Fibroblast of the aortic adventitia (primary cell): ENCODE measurements at places on chromosomes 16 and 17.

GRCh38 chr16:81427219-81427618 is 17.4 kb upstream of the CMIP start:
- no peak for DNase-seq

DNA sequence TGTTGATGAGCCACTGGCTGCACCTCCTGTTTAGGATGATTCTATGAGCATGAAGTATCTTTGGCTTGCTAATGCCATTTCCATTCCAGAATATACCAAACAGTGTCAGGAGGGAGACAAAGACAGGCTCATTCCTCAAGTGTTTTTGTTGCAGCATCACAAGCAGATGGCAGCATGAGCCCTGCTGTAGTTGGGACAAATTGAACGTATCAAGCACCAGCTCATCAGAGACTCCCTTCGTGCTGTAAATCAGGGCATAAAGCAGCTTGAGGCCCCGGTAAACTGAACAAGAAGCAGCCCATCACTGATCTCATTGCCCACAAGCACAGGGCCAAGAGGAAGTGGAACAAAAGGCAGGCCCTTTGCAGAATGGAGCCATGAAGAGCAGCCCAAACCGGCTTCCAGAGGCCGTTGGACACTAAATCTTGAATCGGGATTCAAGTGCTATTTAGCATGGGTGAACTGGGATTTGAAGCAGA is 45.9 kb upstream of the HS3ST3A1 start:
- DNase-seq, result peak; percentile 32

- peak; percentile 85 for DNase-seq
Measured at GRCh38 chr17:75250009-75250471, 11.4 kb downstream of the GGA3 start.

GRCh38 chr16:20347666-20348364 is 4.7 kb downstream of the UMOD start:
- no peak for DNase-seq

GRCh38 chr17:77908501-77908900 is 50.0 kb upstream of the TNRC6C start:
- DNase-seq, result no peak

- no peak for DNase-seq
Measured at GRCh38 chr17:52213451-52213850, 54.9 kb upstream of the CA10 start.

DNA sequence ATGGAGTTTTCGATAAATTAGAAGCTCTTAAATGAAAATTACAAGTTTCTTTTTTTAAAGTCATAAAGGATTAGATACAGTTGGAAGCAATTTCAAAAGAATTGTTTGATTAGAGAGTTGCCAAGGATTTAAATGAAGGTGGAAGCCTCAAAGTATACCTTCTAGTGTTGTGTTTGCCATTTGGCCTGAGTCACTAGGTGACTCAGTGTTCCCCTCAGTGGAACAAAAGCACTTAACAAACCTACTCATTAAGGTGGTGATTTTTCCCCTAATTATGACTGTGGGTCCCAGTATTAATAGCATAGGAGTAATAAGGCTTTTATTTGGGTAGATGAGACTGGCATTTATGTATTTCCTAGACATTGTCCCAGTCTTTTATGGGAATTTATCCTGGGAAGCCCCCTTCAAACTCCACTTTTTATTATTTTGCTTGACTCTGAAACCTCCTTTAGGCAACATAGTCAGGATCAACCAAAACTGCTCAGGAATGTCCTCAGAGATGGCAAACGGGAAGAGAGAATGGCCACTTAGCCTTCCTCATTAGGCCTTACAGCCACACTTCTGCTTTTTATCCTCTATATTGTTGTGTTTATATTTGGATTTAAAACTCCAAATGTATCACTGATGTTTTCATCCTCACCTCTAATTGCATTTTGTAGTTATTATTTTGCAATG is 161.0 kb downstream of the FTO start:
- peak; percentile 14 for DNase-seq

- no peak for DNase-seq
Measured at GRCh38 chr16:164827-165538, 795 bp upstream of the HBM start.

- no peak for DNase-seq
Measured at GRCh38 chr17:81534157-81535006, 6.2 kb downstream of the FSCN2 start.

GRCh38 chr17:77400445-77400870 is 259.7 kb downstream of the SEC14L1 start:
- DNase-seq, result no peak

- DNase-seq, result peak; percentile 57
Measured at GRCh38 chr17:81039854-81040758, 5.2 kb downstream of the BAIAP2 start.

- no peak for DNase-seq
Measured at GRCh38 chr17:40307740-40308239, 1.2 kb upstream of the RARA start.

GRCh38 chr17:21476867-21477266 is 100.7 kb downstream of the KCNJ12 start:
- DNase-seq, result no peak

- no peak for DNase-seq
Measured at GRCh38 chr17:48527547-48527932, 3.3 kb downstream of the HOXB1 start.

- no peak for DNase-seq
Measured at GRCh38 chr16:7921345-7921744, 588.7 kb downstream of the RBFOX1 start.

GRCh38 chr16:49598383-49599170 is 225.0 kb downstream of the C16orf78 start:
- no peak for DNase-seq

GRCh38 chr16:11621920-11622651 is 35.4 kb upstream of the LITAF start:
- DNase-seq, result peak; percentile 60

GRCh38 chr16:8512941-8513624 is 77.2 kb downstream of the TMEM114 start:
- no peak for DNase-seq

GRCh38 chr17:19343671-19344151 is 18.8 kb downstream of the B9D1 start:
- no peak for DNase-seq
